G401 (cell line): ENCODE measurements at places on chromosomes 6 and 20. TPM values are rescaled to one million over a fixed set of nuclear protein-coding genes. Genes with fewer than 3 reads are reported as not detected.

Gene SYNDIG1
- total RNA-seq, result not detected in 2 replicates

Gene KCNG1
- total RNA-seq, result 0.85 and 1.4 TPM in 2 replicates

Gene IRF4
- total RNA-seq, result not detected in 2 replicates

Gene PTPRT
- under 0.01 TPM in 1 of 2 replicates, not detected in the other for total RNA-seq

Gene OPRM1
- total RNA-seq, result not detected in 2 replicates

Gene NT5DC1
- total RNA-seq, result 8.4 and 13.5 TPM in 2 replicates

Gene GPX5
- not detected in 2 replicates for total RNA-seq

Gene DNMT3B
- 23.4 and 29.1 TPM in 2 replicates for total RNA-seq

Gene HCRTR2
- total RNA-seq, result not detected in 2 replicates

Gene OPRL1
- total RNA-seq, result 4.2 and 5.0 TPM in 2 replicates

- no peak for DNase-seq
These were observed 52.9 kb upstream of the PMEPA1 start for GRCh38 chr20:57762531-57763234.

DNA sequence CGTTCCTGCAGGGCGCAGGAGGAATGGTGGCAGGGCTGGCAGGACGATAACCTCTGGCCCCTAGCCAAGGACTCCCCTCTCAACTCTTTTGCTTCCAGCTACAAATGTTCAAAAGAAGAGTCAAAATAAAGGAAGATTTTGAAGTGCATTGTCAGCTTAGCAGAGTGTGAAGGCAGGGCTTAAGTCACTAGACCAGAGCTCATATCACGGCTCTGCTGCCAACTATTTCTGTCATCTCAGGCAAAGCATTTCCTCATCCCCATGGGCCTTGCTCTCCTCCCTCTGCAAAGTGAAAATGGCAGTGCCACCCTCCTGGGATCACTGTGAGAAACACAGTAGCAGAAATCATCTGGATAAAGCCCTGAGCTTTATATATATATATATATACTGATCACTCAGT lies 36.7 kb downstream of the CFAP61 start:
- DNase-seq, result no peak

- no peak for DNase-seq
These were observed 138.0 kb downstream of the SOX4 start for GRCh38 chr6:21731411-21732031.

- DNase-seq, result no peak
These were observed 5.8 kb upstream of the SRPK1 start for GRCh38 chr6:35926509-35927215.

DNA sequence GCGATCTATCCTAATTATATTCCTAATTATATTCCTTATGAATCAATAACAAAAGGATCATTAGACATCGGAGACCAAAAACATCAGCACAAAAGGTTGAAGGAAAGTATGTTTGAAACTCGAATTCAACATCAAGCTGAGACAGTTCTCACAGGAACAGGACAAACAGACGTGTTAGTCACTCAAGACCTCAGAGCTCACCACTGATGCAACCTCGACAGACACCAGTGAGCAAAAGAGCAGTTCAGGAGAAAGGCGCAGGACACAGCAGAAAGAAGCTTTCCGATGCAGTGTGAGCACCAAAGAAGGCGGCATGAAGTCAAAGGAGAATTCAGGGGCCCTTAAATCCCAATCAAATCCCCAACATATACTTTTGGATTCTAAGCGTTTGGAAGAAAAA lies 6.3 kb upstream of the RAMACL start:
- no peak for DNase-seq

DNA sequence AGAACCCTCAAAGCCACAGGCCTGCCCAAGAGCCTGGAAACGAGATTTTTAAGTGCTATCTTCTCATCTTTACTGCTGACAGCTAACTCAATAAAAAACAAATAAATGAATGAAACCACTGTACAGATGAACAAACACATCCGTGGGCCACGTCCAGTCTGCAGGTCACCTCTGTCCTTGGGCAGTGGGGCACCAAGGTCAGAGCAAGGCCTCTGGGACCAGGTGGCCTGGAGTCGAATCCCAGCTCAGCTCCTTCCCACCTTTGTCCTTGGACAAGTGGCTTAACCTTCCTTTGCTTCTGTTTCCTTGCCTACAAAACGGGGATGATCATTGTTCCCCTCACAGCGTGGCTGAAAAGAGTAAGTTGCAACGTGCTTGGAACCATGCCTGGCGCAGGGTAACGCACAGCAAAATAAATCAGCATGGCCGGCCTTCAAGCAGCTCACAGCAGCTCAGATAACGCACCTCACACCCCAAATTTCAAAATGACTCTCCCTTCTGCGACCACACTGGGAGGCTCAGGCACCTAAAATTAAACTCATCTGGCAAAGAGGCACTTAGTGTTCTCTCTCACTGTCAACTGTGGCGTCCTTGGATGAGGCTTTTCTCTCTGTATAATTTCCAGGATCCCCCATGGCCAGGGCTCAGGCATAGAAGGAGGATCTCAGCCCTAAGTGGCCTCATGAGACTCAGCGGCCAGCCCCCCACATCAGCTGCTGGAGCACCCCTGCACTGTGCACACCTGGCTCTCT lies 35.7 kb downstream of the RRBP1 start:
- no peak for DNase-seq

DNA sequence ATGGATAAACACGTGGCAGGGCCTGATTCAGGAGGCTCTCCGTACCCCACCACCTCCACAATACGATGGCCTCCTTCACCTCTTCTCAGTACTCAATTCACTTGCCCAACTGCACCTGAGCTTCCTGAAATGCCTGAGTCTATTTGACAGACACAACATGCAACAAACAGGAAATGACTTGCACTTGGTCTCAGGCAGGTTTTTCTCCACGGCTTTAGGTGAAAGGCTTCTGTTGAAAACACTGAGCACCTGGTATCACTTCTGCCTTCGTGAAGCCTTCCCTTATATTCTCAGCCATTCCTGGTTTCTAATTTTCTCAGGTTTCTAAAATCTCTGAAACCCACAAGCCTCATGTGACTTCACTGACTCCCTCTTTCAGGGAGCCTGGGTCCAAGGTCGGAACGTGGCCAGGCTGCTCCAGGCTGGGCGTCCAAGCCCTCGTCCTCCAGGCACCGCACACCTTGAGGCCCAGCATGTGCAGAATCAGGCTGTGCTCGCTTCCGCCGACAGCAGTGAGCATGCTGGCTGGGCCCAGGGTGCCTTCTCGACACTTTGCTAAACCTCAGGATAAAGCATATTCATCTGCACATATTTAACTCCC lies 34.7 kb downstream of the TAF4 start:
- DNase-seq, result peak; percentile 42

GRCh38 chr6:132830334-132830751 lies 16.0 kb downstream of the RPS12 start:
- DNase-seq, result peak; percentile 44

DNA sequence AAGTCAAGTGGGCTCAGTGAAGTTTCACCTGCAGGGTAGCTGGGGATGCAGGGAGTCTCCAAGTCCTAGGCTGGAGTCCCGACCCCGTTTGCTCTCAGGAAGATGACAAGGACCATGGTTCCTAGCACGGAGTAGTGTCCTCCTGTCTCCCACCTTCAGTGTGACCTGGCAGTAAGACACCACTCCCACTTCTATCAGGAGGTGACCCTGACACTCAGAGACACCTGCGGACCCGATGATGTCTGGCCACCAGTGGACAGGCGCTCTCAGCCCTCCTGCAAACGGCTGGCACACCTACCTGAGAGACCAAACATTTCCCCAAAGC lies 1.1 kb downstream of the SOD2 start:
- peak; percentile 12 for DNase-seq

DNA sequence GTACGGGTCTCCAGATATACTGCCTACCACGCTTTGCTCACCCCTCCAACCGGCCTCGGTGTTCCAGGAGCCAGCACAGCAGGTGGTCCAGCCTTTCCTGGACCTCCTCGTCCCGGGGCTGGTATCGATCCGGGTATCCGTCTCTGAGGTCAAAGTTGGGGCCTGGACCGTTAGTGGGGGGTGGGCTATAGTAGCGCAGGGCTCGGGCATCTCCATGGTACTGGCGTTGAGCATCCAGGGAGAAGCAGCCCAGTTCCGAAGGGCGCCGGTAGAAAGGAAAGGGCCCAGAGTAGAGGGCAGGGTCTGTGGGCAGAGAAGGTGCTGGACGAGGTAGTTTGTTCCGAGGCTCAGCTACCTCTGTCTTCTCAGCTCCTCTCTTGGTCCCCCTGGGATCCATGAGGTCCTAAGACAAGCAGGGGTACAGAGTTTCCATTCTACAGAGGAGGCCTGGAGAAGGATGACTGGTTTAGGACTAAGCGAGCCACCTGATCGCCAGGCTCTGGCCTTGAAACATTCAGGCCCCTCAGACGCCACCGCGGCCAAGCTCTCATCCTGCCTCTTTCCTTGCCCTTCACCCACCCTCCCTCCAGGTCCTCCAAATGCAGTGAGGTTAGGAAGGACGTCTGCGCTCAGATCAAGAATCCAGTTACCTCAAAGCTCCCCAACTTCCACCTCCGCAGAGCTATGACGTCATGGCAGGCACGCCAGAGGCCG lies 502 bp downstream of the DXO start:
- no peak for DNase-seq

GRCh38 chr6:158016571-158017383 lies 35.1 kb downstream of the SYNJ2 start:
- peak; percentile 66 for DNase-seq

DNA sequence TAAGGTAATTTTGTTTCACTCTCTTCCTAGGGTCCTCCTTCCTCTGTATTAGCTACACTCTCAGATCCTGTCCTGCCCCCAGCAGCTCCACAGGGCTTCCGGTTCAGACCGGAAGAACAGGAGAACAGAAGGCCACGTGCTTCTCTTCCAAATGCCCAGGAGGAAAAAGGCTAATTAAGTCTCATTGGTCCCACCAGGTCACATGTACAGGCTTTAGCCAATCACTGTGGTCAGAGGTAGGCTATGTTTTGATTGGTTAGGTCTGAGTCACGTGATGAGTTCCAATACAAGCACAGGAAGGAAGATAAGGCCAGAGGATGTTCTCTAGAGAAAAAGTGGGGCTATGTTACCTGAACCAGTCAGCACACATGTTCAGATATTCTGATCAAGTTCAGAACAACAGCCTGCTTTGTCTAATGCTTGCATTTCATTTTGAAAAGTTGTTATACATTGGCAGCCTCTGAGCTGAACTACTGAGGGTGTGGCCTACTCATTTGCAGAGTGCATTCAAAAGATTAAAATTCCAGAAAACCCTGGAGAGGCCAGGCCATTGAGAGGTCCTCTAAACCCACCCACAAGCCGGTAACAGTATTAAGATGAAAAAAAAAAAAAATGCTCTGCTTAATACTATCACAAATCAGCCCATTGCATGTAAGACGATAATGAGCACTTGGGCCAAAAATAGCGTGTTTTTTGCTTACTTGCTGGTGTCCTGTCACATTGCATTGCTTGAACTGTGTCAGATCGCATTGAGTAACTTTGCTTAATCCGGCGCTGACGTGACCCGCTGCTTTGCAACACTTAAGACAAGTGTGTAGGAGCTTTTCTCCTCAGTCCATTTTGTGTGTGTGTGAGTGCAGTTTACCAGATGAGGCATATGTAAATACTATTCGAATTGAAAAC lies 170.3 kb downstream of the TSHZ2 start:
- no peak for DNase-seq

DNA sequence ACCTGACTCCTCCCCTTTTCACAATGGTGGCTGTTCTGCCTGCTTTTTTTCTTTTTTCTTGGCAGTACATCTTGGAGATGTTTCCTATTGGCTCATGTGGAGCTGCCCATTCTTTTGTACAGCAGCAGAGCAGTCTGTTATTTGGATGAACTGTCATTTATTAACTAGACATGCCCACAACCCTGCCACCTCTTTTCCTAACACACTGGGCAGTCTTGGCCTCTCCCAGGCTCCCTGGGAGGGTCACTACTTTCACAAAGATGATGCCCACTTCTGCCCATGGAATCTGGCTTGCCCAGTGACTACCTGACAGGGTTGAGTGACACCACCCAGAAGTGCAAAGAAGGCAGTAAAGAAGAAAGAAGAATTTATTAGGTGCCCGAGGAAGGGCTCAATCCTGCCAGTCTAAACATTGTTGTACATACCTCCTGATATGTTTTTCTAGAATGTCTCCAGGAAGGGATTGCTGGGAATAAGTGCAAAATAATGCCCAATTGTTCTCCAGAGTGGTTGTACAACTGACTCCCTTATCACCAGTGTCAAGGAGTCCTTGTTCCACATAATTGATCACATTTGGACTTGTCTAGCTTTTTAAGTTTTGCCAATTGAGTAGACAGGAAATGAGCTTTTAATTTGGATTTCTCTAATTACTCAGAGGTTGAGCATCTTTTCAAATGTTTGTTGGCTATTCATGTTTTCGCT lies 19.7 kb upstream of the SCRT2 start:
- DNase-seq, result no peak

DNA sequence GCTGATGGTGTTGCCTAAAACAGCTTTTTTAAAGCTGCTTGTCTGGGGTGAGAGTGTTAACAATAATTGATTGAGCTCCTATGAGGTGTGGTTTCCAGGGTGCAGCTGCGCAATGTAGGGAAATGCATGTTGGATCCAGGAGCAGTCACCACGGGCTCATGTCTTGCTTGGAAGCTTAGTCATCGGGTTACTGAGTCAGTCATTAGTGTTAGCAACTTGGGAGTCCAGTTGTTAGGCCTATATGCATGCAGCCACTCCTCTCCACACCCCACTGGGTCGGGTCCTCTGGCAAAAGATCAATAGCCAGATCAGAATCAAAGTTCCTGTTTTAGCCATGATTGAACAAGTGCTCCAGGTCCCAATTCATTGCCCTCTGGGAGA lies 271.7 kb upstream of the CHD6 start:
- DNase-seq, result no peak

- DNase-seq, result no peak
These were observed 127.5 kb upstream of the CCDC28A start for GRCh38 chr6:138645976-138646640.

GRCh38 chr6:16352821-16353438 lies 114.5 kb downstream of the GMPR start:
- no peak for DNase-seq

DNA sequence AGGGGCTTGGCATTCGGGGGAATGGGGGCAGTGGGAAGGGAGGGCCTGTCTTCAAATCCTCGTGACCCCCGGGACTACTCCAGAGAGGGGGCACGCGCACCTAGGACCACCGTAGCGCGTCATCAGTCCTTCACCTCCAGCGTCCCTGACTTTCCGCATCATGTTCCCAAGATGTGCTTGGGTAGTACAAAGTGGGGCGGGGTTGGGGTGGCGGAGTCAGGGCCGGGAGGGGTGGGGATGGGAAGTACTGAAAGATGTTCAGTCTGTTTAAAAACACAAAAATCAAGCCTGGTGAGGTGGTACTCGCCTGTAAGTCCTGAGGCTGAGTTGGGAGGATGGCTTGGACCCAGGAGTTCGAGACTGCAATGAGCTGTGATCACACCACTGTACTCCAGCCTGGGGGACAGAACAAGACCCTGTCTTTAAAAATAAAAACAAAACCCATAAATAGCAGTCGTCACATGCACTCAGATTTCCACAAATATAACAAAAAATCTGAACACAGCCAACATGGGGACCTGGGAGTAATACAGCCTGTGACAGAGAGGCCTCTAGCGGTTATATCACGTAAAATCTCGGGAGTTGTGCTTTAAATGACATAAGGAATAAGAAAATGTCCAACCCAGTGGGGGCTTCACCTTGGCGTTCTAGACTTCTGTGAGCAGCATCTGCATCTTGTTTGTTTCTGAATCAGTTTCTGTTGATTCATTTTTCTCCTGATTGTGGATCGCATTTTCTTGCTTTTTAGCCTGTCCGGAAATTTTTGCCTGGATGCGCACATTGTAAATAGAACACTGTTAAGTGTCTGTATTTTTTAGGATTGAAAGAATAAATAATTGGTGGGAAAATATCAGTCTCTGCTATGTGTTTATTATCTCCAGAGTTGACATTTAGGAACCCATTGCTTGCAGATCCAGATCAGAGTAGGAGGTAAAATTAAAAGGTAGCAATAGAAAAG lies 698 bp upstream of the LRP11 start:
- peak; percentile 87 for DNase-seq

GRCh38 chr6:129882510-129883023 lies 21.5 kb upstream of the TMEM244 start:
- DNase-seq, result no peak

- DNase-seq, result no peak
These were observed 6.9 kb downstream of the TCF15 start for GRCh38 chr20:603116-603640.
